ENCODE measurements at places on chromosomes 5 and 9.

GRCh38 chr5:67934976-67935375 lies 280.6 kb upstream of the PIK3R1 start:
- no peak for DNase-seq

- no peak for DNase-seq
These were observed 597.8 kb upstream of the CLINT1 start for GRCh38 chr5:158456756-158457155.

DNA sequence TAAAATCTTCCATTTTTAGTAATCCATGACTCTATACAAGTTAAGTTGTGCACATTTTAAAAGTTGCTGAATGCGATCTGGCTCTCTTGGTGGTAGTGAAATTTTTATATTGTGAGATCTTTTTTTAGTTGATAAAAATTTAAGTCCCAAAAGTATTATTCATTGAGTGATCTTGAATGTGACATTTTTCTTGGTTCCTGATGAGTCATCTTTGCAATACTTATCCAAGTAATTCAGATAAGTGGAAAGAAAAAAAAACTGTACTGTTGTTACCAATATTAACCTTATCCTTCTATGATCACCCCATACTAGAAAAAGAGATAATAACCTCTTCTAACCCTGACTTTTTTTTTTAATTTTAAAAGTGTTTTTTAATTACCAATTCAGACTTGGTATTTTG lies 601.3 kb downstream of the PSAT1 start:
- no peak for DNase-seq

DNA sequence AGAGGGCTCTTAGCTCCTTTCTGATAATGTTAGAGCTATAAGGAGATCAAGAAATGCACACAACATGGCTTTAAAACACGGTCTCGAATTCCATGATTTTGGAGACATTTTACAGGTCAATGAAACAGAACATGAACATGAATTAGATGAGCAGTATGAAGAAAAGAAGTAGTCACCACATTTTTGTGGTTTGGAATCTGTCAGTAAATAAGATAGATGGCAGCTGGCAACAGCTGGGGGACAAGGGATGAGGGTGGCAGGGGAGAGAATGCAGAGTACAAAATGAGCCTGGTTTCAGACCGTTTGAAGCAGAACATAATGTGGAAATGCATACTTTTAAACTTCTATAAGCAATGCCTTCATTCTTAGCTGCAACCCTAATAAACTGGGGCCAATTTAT lies 107.1 kb downstream of the OXCT1 start:
- DNase-seq, result no peak

- no peak for DNase-seq
These were observed 331.3 kb upstream of the SEMA6A start for GRCh38 chr5:116905885-116906284.

Measured in stimulated activated CD4-positive, alpha-beta T cell treated with anti-CD3 and anti-CD28 coated beads, Interleukin-4, amount 100 ng/mL, for 24 hours (primary cell).